ENCODE measurements at places on chromosomes 16 and 17. TPM values are rescaled to one million over a fixed set of nuclear protein-coding genes. Genes with fewer than 3 reads are reported as not detected.

GHDC gene
- 22.4 TPM for total RNA-seq

TBC1D3G gene
- not detected for total RNA-seq

MT1H gene
- total RNA-seq: not detected

CHST4 gene
- not detected for total RNA-seq

MMP25 gene
- total RNA-seq: 0.67 TPM

MYO1C gene
- 131 TPM for total RNA-seq

KDM6B gene
- 14.2 TPM for total RNA-seq

KCNJ16 gene
- total RNA-seq: 0.14 TPM

PTX4 gene
- not detected for total RNA-seq

NGFR gene
- total RNA-seq: 0.96 TPM

RHBDL3 gene
- total RNA-seq: 4.4 TPM

NAT9 gene
- 65.8 TPM for total RNA-seq

NLRC3 gene
- 0.05 TPM for total RNA-seq

DNASE1L2 gene
- 1.7 TPM for total RNA-seq

ZNF768 gene
- total RNA-seq: 43.6 TPM

RNF112 gene
- total RNA-seq: 0.45 TPM

TNS4 gene
- total RNA-seq: 86.7 TPM

SOST gene
- not detected for total RNA-seq

CCDC78 gene
- 5.9 TPM for total RNA-seq

ANTKMT gene
- 56.0 TPM for total RNA-seq

KRTAP16-1 gene
- not detected for total RNA-seq

ACSM5 gene
- not detected for total RNA-seq

SLC16A6 gene
- total RNA-seq: 0.55 TPM

ADAM11 gene
- total RNA-seq: 1.9 TPM

RAB26 gene
- total RNA-seq: 1.8 TPM

BAIAP2 gene
- 61.7 TPM for total RNA-seq

ZNF205 gene
- total RNA-seq: 15.1 TPM

TBC1D16 gene
- 10.2 TPM for total RNA-seq

Data from A549 treated with CpdA at 1 μM for 4 hours (cell line).